ENCODE measurements at places on chromosomes 1 and 21. TPM values are rescaled to one million over a fixed set of nuclear protein-coding genes. Genes with fewer than 3 reads are reported as not detected.

Gene FYB2
- total RNA-seq, result not detected

GRCh38 chr1:158022554-158023312 lies 29.3 kb downstream of the KIRREL1 start:
- DNase-seq, result no peak

DNA sequence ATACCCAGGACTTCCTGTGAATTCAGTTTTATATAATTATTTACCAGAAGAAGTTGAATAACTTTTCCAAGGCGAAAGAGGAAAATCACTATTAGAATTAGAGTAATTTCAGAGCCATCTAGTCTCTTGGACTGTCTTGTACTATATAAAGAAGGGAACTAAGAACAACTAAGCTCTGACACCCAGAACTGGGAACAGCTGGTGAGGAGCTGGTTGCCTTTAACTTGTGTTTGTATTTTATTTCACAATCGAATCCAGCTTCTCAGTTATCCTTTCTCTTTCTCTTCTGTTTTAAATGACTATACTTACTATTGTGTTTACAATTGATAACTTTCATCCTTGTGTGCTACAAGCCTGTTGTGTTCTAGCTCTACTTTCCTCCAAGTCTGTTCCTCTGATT lies 8.4 kb downstream of the SNX27 start:
- DNase-seq, result no peak

DNA sequence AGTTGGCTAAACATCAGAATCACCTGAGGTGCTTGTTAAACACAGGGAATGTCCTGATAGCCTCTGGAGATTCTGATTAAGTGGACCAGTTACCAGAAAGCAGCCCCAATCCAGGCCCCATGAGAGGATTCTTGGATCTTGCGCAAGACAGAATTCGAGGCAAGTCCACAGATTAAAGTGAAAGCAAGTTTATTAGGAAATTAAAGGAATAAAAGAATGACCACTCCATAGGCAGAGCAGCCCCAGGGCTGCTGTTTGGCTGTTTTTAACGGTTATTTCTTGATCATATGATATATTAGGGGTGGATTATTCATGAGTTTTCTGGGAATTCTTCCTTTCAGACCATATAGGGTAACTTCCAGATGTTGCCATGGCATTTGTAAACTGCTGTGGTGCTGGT lies 176.2 kb downstream of the ROR1 start:
- no peak for DNase-seq

DNA sequence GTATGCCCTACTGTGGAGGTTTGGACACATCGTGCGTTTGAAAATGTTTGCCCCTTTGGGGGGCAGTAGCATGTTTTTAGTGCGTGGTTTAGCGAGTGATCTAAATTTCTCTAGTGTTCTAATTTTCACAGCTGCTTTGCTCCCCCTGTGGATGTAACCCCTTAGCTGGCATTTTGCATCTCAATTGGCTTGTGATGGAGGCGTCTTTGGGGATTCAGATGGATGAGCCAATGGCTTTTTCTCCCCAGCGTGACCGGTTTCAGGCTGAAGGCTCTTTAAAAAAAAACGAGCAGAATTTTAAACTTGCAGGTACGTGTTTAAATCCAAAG lies 836 bp downstream of the CDC7 start:
- no peak for DNase-seq

- no peak for DNase-seq
Observed at GRCh38 chr1:25797939-25798338, 2.1 kb upstream of the SELENON start.

DNA sequence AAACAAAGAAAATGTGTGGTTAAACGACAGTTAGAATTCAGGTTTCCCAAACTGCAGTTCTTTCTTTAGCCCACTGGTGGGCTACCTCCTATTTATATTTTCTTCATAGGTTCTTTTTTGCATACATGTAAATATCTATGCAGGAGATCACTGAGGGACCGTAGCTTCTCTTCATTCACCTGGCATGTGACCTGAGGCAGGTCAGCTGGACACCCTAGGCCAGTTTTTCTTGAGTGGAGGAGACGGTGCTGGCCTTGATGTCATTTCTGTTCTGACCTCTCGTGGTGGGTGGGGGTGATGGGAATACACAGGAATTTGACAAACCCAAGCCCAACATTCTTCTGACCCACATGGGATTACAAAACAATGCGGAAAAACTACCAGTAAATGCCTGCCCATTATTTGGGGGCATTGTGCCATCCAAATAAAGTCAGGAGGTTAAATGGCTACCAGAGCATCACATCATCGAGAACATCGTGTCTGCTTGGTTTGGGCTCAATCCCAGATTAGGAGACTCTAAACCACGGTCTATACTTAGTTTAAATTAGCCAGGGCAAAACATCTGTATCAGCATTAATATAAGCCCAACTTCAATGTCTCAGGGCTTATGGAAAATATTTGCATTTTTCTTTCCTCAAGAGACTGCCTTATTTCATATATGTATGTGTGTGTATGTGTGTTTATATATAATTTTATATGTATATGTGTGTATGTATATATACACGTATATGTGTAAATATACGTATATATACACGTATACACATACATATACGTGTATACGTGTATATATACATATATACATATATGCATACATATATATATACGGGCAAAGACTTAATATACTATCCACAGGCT lies 7.4 kb upstream of the IRF2BP2 start:
- no peak for DNase-seq

DNA sequence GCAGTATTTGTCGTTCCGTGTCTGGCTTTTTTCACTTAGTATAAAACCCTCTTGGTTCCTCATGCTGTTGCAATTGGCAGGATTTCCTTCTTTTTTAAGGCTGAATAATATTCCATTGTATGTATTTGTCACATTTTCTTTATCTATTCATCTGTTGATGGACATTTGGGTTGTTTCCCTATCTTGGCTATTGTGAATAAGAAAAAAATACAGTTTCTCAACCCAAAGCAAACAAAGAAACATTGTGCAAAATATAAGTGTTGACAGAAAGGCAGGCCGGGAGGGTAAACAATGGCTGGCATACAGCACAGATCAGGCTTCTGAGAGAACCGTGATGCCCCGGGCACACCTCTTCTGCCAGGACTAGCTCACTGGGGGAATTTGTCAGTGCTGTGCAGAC lies 26.9 kb downstream of the NENF start:
- DNase-seq, result no peak

DNA sequence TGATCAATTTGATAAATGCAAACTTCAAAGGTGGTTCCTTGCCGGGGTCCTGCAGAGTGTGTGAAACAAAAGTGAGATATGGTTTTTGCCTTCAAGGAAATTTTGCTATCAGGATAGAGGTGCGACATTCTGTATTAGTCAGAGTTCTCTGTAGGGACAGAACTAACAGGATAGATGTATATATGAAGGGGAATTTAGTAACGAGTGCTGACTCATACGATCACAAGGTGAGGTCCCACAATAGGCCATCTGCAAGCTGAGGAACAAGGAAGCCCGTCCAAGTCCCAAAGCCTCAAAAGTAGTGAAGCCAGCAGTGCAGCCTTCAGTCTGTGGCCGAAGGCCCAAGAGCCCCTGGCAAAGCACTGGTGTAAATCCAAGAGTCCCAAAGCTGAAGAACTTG lies 157.0 kb downstream of the RYR2 start:
- DNase-seq, result no peak

DNA sequence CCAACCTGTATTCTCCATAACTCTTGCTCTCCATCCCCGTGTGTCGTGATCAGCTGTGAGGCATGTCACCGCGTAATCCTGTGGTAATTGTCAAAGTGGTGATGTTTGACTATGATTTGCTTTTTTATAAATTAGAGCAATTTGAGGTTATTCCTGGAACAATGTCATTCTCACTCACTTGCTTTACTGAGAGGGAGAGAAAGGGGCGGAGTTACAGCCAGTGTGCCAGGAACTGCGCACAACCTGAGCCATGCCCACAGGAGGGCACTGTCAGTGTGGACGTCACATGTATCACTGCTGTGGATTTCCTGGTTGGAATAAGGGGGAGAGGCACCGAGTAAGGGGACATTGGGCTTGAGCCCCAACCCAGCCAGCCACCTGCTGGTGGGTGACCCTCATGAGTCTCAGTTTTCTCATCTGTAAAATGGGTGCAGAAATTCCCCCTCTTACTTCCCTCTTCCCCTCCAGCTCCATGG lies 6.9 kb downstream of the ADGRB2 start:
- DNase-seq, result no peak

DNA sequence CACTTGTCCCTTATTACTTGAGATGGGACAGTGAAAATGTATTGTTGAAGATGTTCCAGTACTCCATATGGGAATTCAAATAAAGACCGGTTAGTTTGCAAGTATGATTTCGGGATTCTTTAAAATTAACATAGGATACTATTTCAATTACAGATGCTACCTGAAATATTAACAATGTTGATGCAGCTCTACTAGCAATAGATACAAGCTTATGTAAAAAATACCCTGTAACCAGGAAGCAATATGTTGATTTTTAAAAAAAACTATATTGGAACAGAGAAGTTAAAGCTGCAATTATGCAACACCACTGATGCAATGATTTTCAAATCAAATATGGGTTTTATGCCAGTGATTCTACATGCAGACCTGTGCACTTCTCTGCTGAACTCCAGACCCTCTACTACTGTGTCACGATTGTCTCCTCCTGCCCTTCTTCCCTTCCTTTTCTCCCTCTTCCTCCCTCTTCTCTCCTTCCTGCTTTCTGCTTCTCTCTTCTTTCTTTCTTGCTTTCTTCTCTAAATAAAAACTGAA lies 179.2 kb downstream of the ATP6V1G3 start:
- DNase-seq, result no peak

Gene AP4B1
- total RNA-seq, result 14.7 TPM

Gene LCE1A
- total RNA-seq, result 0.44 TPM

All from foreskin keratinocyte (primary cell).